Posterior vena cava (tissue), 2 donors: ENCODE measurements at places on chromosomes 13 and 19. TPM values are rescaled to one million over a fixed set of nuclear protein-coding genes. Genes with fewer than 3 reads are reported as not detected.

DNA sequence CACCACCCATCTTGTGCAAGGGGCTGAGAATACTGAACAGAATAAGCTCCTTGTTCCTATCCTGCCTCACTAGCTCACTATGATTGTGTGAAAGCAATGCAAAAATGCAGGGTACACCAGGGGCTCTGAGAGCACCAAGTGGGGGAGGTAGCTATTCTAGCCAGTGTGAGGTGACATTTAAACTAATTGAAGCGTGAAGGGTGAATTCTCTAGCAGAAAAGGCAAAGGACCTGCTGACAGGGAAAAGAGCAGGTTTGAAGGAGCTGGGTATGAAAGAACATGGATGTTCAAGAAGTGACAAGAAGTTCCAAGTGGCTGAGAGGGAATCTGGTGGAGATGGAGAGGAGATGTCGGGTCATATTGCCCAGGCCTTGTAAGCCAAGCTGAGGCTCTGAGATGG is 64.2 kb downstream of the SIAH3 start:
- no peak for DNase-seq

GRCh38 chr19:43789029-43789428 is 8.3 kb upstream of the KCNN4 start:
- DNase-seq: no peak

CEACAM18 gene
- total RNA-seq: not detected

- no peak for DNase-seq
Measured at GRCh38 chr13:60134376-60134775, 29.4 kb downstream of the DIAPH3 start.

FCER2 gene
- total RNA-seq: 0.23 TPM

GRCh38 chr13:39306639-39307589 is 268.7 kb downstream of the NHLRC3 start:
- no peak for DNase-seq

GRCh38 chr13:37716420-37717195 is 118.0 kb upstream of the POSTN start:
- DNase-seq: no peak
